Stimulated activated CD4-positive, alpha-beta T cell treated with anti-CD3 and anti-CD28 coated beads, Interleukin-2, amount 100 ng/mL, for 4 hours (primary cell): ENCODE measurements at places on chromosomes 6 and 20.
A peak's percentile ranks its signal among the peaks of the same experiment; 100 is the strongest.

GRCh38 chr6:14026831-14027539 is 90.6 kb upstream of the CD83 start:
- DNase-seq, result no peak

GRCh38 chr20:50107086-50107660 is 5.8 kb downstream of the UBE2V1 start:
- no peak for DNase-seq

GRCh38 chr20:16552015-16552414 is 21.2 kb downstream of the KIF16B start:
- DNase-seq, result no peak

DNA sequence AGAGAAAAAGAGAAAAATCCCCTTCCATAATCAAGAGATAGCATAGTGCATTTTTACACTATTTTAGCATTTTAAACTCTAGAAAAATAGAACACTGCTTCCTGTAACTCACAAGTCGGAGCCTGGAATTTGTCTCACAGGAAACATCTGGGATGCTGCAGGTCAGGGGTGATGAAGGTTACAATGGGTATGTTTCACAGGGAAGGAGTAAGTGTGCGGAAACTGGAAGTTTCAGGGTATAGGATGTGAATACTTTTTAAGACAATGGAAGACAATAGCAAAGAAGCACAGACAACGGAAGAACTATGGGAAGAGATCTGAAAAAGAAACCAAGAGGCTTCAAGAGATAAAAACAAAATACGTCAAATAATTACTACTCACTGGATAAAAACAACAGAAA is 361.0 kb upstream of the MARCKS start:
- no peak for DNase-seq

GRCh38 chr6:32288426-32288825 is 64.6 kb upstream of the NOTCH4 start:
- DNase-seq, result no peak

- DNase-seq, result no peak
These were observed 357.8 kb downstream of the MAFB start for GRCh38 chr20:40331249-40331648.

GRCh38 chr6:13624871-13625288 is 9.7 kb downstream of the NOL7 start:
- DNase-seq, result peak; percentile 3

DNA sequence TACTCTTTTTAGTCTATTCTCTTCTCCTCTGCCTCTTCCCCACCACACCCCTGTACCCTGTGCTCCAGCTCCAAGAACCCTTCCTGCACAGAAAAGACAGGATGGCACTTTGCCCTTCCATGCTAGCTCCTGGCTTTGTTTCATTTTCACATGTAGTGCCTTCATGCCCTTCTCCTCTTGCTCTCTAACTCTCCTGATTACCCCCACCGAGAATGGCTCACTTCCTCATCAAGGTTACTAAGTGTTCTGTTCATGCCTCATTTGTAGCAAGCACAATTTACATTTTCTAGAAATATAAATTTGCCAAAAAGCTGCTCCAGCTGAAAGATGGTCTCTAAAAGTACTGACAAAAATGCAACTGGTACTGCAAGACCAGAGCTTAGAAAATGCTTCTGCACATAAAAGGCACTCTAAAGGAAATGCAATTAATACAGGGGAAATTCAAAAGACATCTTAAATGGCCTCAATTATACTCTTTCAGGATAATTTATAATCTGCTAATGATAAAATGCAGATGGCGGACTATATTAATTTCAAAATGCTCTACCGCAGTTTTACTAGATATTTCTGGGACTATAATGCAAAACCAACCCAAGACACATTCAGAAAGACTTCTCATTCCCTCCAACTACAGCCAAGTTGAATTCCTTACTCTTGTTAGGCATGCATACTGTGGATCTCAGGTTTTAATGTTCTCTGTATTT is 570.2 kb downstream of the PRKN start:
- DNase-seq, result no peak

GRCh38 chr6:72246926-72247325 is 360.6 kb downstream of the RIMS1 start:
- DNase-seq, result no peak

- no peak for DNase-seq
These were observed 1.8 kb downstream of the RPL10A start for GRCh38 chr6:35469751-35470662.

- DNase-seq, result no peak
These were observed 299.1 kb upstream of the JARID2 start for GRCh38 chr6:14946753-14947152.

- no peak for DNase-seq
These were observed 1144.5 kb downstream of the HACE1 start for GRCh38 chr6:103715269-103715668.

- DNase-seq, result no peak
These were observed 73.4 kb upstream of the PAK5 start for GRCh38 chr20:9912290-9912689.

GRCh38 chr20:49938173-49939163 is 2.3 kb downstream of the RNF114 start:
- DNase-seq, result no peak

GRCh38 chr6:16060039-16060438 is 68.8 kb upstream of the MYLIP start:
- DNase-seq, result no peak

- no peak for DNase-seq
These were observed 253.2 kb upstream of the PLN start for GRCh38 chr6:118294906-118295305.

DNA sequence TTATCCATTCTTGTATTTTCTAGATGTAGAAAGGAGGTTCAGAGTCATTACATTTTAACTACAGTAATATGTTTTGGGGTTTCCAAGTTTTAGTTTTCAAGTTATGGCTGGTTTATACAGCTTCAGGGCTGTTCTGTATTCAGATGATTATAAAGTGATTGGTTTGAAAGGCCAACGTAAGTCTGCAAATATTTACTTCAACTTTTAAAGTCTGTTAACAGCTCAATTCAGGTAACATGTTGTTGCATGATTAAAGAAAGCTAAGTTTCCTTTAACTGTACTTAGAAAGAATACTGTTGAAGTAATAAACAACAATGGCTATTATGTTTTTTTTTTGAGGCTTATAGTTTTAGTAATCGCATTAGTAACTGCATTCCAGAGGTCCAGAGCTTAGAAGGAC is 22.8 kb upstream of the GCLC start:
- no peak for DNase-seq

DNA sequence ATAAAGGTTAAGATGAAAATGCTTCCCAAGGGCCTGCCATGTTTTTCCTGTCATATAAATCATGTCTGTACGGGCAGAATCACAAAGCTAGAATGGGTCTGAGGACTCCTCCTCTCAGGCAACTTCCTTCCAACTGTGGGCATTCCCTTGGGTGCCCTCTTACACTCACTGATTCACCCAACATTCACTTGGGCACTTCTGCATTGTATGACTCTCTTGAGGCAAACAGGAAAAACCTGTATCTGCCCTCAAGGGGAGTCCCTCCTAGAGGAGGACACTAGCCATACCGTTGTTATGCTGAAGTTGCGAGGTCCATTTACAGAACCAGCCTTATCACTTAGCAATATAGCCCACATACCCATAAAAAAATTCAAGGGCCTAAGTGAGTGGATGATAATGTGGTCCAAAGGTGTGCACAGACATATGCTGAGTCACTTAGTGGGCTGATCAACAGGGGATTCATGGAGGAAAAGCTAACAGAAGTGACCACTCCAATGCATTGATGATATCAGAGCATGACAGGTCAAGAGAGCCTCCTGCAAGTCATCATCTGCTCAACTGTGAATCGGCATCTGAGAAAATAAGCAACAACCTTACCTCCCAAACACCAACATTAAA is 131.1 kb downstream of the ATXN1 start:
- DNase-seq, result no peak

DNA sequence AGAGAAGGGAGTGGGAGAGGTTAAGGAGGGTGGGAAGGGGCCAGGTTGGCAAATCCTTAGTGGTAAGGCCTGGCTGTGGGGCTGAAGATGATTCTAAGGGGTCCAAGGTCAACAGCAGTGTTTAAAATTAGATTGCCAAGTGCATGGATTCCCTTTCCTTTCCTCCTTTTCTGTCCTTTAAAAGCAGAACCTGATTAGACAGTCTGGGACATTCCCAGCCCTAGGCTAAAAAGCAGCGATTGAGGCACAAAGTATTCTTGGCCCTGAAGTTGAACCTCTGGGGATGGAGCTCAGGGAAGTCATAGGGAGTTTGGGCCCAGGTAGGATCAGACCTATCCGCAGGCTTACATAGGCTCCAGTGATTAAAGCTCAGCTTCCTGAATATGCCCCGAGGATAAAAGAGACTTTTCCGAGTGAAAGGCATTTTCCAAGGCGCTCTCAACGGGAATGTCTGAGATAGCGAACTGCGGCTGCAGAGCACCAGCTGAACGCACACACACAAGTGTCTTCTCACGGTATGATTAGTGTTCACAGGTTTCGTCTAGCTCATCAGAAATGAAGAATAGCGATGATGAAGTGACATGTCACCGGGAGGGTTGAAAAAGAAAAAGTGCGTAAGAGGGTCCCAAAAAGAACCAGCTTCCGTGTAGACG is 787 bp upstream of the CARMIL1 start:
- no peak for DNase-seq

- DNase-seq, result peak; percentile 35
These were observed 6.6 kb upstream of the WTAP start for GRCh38 chr6:159720708-159721107.

DNA sequence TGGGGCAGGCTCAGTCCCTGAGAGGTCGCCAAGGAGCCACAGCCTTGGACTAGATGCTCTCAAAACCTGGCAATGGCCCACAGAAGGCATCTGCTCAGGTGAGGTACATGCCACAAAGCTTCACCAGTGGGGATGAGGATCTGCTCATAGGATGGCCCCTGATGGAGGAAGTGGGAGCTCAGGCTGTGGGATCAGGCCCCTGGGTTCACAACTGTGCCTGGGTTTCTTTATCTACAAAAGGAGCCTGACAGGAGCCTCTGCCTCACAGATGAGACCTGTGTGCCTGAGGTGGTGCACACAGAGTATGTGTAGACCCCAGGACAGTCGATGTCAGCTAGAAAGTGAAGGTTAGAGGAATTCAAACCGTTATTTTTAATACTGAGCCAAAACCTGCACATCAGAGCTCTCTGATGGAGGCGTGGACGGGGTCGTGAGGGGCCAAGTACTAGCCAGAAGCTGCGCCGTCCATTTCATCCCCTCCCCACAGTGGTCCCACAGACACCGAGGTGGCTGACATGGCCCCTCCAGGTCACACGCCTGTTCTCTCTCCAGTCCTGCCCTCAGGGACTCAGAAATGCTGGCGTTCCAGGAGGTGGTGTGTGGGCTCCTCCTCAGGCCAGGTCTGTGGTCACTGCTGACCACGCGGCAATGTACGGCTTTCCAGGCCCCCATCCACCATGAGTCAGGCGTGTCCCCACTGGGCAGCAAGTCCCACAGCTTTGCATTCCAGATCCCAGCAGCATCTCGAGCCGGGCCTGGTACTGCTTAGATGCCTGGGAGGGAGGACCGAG is 33.3 kb downstream of the NTSR1 start:
- no peak for DNase-seq

- no peak for DNase-seq
These were observed 22.1 kb downstream of the DEK start for GRCh38 chr6:18242062-18242851.
